ENCODE measurements at places on chromosomes 1 and 21.

- DNase-seq, result no peak
Measured at GRCh38 chr21:42037943-42038342, 27.8 kb upstream of the ZBTB21 start.

DNA sequence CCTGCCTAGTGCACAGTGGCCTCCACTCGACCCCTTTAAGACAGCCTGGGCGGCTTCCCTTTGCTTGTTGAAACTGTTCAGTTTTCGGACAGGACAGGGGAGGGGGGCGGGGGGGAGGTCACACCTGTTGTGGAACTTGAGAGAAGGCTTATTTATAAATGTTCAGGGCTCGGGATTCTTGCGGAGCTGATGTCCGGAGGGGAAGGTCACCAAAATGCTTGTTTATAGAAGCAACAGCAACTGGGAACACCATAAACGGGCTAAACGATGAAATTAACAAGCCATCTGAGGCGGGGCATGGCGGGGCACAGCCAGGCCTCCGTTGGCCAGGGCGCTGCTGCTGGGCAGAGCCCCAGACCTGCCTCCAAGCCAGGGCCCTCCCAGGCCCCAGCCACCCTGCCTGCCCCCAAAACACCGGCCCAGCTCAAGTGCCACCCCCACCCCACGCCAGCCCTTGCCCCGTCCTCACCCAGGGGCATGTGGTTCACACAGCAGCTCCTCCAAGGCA lies 59.8 kb upstream of the CASZ1 start:
- no peak for DNase-seq

DNA sequence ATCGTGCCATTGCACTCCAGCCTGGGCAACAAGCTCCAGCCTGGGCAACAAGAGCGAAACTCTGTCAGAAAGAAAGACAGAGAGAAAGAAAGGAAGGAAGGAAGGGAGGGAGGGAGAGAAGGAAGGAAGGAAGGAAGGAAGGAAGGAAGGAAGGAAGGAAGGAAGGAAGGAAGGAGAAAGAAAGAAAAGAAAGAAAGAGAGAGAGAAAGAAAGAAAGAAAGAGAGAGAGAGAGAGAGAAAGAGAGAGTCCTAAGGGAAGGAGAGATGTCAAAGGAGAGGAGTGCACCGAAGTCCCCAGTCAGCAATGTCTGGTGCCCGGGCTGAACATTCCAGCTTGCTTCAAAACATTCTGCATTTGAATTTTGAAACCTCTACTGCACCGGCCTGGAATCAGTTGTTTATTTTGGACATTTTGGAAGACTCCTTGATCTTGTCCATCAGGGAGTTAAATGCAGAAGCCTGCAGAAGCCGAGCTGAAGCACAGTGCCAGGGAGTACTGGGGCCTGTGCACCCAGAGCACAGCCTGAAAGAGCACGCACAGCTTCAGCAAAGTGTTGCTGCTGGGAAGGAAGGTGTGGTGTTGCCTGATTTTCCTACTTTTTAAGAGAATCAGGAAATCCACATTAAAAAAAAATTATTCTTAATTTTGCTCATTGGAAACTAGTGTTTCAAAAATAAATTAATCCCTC lies 3.7 kb upstream of the IGSF3 start:
- DNase-seq, result no peak

GRCh38 chr1:220448217-220448616 lies 79.7 kb upstream of the MARK1 start:
- no peak for DNase-seq

DNA sequence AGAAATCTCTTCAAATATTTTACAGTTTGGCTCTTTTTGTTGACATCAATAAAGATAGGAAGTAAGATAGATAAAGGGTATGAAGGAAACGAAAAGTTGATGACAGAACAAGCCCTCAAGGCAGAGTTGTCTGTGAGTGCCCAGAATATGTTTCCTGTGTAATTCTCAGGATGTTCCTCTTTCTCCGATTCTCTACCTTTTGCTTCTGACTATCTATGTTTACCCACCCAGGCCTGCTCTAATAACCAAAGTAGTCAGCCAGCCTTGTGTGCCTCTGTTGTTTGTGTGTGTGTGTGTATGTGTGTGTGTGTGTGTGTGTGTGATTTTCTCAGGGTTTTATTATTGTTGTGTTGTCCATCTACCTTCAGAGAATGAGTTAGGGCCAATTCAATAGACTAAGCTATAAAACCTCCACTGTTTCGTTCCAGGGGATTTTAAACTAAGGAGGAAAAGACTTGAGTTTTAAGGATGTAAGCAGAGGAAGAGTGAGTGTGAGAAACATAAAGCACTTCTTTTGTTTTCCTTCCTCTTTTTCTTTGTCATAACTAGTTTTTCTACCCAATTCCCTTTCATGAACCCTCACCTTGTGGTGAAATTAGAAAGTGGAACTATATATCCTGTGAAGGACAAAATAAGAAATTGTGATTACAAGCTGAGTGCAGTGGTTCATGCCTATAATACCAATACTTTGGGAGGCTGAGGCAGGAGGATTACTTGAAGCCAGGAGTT lies 627.4 kb upstream of the NR5A2 start:
- no peak for DNase-seq

DNA sequence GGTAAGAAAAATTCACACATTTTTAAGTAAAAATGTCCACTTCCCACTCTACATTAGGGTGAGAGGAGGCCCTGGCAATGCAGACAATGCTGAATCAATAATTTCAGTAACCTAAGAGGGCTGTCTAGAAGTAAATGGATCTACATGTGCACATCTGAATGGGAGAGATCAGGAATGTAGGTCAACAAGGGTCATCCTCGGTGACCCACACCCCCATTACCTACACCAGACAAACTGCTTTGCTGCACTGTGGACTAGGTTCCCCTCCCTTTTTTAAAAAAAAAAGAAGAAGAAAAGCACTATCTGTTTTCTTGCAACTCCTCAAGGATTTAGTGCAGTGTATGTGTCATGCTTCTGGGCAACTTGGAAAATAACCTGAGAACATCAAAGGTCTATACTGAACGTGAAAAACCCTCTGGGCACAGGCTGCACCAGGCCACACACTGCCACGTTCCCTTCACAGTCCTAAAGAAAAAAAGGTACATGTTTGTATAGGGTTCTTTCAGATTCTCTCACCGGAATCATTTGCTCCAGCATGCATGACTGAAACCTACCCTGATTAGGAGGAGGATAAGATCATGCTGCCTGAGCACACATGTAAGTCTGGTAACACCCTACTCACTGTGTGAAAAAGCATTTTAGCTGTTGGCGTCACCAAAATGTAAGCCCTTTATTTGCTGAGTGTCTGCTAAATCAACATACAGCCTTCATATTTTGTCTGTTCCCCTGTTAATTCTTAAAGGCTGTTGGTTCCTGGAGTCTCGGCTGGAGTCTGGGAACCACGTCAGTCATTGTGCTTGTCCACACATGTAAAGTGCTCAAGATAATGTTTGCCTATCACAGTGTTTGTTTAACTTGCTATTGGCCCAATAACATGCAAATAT lies 341.0 kb downstream of the SMYD3 start:
- DNase-seq, result no peak

GRCh38 chr1:45721207-45721606 lies 29.2 kb downstream of the IPP start:
- DNase-seq, result no peak

DNA sequence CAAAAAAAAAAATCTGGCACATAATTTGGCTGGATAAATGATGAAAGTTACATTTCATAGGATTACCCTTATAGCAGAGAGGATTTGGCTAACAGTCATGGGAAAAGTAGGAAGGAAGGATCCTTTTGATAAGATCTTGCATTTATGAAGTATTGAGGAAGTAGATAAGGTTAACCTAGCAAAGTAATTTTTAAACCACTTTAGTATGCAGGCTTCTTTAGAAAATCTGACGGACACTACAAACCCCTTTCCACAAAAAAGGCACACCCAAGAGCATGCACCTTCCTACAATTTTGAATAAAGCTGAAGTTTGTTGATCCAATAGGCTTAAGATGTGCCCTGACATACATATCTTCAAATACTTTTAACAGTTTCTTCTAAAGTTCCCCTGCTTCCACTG lies 275.2 kb downstream of the GRIK1 start:
- DNase-seq, result no peak

DNA sequence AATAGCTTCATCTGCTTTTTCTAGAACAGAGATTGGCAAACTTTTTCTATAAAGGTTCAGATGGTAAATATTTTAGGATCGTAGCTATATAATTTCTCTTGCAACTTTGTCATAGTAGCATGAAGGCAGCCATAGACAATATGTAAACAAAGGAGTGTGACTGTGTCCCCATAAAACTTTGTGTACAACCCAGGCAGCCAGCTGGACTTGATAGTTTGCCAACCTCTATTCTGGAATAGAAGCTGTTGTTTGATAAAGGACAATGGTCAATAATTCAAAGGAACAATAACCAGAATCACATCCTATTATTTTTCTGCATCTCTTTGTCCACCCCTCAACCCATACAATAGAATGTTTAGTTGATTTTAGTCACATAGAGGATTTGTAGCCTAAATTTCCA lies 286.7 kb downstream of the LMX1A start:
- DNase-seq, result no peak

DNA sequence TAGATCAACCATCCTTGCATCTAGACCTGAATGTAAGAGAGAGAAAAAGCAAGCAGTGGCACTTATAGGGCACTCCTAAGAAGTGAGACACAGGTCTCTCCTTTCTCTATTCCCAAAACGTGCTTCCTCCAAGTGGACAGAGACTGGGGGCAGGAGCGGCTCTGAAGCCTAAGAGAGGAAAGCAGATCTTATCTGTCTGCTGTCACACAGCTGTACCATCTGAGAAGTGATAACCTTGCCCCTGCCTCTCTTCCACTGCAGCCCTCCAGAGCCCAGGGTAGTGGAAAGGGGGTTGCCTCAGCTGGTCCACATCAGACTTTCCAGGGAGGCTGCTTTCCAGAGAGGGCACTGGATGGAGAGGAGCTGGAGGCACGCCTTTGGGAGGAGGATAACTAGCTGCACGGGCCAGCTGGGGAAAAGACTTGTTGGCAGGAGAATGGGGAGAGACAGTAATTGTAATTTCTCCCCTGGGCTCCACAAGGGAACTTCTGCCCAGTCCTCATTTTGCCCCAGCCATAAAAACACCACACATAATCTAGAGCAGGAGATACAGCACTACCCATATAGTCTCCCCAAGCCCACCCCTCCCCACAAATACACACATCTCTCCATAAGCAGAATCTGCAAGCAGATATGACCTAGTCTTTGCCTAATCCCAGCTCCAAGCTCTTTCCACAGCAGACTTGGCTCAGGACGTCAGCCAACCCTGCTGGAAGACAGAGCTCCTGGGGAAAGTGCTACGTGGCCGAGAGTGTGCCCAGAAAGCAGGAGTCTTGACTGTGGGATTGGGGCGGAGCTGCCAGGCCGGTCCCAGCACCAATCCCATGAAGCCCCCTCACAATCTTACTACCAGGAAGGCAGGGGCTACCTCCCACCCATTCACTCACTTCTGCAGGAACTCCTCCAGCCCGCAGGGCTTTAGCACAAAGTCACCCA lies 31.2 kb downstream of the PIK3C2B start:
- no peak for DNase-seq

- DNase-seq, result no peak
Measured at GRCh38 chr1:30597711-30598110, 125.7 kb downstream of the MATN1 start.

DNA sequence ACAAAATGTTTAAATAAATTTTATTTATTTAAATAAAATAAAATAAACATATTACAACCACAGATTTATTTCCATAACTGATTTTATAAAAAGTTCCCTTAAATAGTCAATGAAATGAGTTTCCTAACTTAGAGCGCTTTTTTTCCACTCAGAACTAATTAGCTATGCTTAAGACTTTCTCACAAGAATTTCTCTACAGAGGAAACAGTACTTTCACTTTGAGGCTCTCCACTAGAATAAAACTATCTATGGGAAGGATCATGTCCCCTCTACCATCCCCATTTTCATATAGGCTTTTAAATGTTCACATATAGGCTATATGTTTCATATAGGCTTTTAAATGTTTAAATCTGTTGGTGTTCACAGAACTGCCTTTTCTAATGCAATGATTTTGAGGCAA lies 40.0 kb upstream of the DPH5 start:
- no peak for DNase-seq

DNA sequence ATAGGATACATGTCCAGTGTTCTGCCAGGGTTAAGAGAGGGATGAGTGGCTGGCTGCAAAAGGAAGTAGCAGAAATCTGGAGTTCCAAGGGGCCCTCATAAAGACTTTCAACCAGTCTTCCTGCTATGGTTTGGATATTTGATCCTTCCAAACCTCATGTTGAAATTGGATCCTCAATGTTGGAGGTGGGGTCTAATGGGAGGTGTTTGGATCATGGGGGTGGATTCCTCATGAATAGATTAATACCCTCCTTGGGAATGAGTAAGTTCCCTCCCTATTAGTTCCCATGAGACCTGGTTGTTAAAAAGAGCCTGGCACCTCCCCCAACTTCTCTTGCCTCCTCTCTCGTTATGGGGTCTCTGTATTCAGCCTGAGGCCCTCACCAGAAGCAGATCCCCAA lies 10.1 kb upstream of the GNG12 start:
- no peak for DNase-seq

DNA sequence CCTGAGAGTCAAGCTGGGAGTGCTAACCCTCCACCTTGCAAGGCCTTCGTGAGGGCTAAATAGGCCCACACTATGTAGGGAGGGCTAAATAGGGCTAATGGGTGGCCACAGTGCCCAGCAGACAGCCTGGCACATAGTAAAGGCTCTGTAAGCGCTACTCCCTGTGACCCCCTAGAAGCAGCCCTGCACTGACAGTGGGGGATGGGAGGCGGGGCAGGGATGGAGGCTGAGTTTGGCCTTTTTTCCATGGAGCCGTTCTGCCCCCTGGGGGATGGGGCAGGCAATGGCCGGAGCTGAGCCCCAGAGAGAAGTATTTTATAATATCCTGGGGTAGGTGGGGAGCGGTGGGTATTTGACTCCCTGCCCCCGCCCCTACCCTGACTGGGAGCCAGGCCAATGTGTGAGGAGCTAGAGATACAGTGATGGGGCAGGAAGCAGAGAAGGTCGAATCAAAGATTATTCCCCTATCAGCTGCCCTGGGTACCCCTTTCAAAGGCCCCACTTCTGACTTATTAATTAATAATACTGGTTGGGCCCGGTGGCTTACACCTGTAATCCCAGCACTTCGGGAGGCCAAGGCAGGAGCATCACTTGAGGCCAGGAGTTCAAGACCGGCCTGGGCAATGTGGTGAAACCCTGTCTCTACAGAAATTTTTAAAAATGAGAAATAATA lies 42.3 kb downstream of the LACTBL1 start:
- no peak for DNase-seq

DNA sequence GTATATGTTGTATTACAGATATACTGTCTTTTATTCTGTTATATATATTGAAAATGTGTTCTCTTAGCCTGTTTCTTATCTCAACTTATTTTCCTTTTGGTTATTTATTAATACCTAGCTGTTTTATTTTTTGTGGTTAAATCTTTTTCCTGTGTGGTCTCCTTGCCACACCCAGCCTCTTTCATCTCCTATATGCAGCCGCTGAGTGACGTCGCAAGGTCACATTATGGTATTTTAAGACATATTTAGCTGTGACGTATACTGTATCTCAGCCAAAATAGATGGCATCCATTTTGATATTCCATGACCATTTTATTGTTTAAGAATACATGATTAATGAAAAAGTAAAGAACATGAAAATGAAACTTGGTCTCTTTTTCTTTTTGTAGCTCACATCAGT lies 29.1 kb downstream of the CENPF start:
- no peak for DNase-seq

Measured in stimulated activated CD8-positive, alpha-beta memory T cell treated with anti-CD3 and anti-CD28 coated beads, Interleukin-4, amount 100 ng/mL, for 4 hours (primary cell).